Stimulated activated CD8-positive, alpha-beta memory T cell treated with anti-CD3 and anti-CD28 coated beads, Interleukin-12 subunit alpha, Interleukin-12 subunit beta, amount 100 ng/mL, for 1 hour (primary cell): ENCODE measurements at places on chromosomes 11 and 22.
A peak's percentile ranks its signal among the peaks of the same experiment; 100 is the strongest.

GRCh38 chr11:60895687-60896086, 10.7 kb downstream of the PRPF19 start:
- no peak for DNase-seq

DNA sequence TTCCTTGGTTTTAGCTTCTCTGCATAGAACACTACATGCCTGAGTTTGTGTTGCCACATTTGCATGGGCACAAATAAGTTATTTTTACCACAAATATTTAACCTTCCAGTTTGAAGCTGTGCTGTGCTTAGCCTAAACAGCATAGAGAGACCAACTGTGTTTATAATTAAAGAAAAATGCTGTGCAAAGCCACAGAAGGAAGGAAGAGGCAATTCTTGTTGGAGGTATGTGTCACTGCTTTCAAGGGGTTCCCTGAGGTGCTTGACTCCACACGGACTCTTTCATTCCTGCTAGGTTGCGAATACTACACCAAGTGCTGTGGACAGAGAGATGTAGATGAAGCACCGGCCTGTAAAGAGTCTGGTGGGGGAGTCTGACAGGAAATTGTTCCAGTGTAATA, 47.6 kb upstream of the OLFML1 start:
- DNase-seq = no peak

DNA sequence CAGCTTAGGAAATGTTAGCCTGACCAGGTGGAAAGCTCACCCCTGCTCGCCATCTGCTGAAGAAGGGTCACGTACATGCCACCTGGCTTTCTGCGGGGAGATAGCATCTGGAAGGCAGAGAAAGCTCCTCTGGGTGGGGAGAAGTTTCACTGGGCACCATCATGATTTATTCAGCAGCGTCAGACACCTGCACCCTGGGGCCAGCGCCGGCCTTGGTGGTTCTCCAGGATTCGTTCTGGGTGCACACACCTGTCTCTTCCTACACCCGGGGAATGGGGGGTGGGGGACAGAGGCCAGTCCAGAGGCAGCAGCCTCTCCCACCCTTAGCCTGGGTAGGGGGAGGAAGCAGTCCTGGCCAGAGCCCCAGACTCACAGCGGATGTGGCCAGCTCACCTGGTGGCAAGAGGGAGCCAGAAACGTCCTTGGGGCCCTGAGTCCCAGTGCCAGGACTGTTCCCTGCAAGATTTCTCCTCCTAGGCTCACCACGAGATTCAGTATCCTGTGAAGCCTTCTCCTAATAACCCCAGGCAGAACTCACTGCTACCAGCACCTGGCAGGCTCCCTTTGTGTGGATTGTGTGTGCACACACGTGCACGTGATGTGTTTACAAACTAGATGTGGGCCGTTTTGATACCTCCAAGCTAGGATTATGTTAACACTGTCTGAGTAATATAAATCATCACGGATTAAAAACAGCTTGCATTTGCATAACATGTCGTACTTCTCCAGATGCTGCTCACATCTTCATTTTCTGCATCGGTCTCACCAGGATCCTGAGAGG, 17.3 kb upstream of the RASD2 start:
- DNase-seq = no peak

GRCh38 chr11:31301549-31302510, 67.7 kb downstream of the DCDC1 start:
- DNase-seq = no peak

DNA sequence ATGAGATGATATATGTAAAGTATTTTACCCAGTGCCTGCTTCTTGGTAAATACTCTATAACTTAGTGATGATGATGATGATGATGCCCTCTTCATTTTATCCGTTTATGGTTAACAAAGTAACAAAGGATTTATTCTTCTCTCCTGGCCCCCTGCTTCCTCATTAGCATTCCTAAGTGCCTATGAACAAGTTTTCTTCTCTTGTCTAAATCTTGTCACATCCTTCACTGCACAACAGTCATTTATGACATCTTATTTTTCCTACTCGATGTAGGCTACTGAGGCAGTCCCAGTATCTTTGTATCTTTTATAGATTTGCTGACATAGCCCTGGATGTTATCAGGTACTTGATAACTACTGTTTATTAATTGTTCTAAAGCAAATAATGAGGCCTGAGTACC, 754.4 kb upstream of the ARHGAP42 start:
- no peak for DNase-seq

GRCh38 chr11:128845334-128845780, 21.7 kb downstream of the KCNJ1 start:
- no peak for DNase-seq

DNA sequence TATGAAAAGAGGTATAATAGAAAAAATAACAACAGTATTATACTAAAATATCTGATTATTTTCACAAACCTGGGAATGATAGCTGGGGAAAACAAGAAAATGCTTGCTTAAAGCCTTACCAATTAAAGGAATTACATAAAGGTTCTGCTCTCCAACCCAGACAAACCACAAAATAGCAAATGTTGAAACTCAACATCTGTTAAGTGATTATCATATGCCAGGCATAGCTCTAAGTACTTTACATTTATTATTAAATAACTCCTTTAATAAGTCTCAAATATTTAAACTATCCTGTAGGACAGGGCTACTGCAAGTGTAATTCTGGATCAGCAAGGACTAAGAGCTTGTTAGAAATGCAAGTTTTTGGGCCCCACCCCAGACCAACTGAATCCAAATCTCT, 20.1 kb downstream of the OR10A6 start:
- DNase-seq = no peak

GRCh38 chr11:43984519-43985385, 42.3 kb downstream of the C11orf96 start:
- no peak for DNase-seq

DNA sequence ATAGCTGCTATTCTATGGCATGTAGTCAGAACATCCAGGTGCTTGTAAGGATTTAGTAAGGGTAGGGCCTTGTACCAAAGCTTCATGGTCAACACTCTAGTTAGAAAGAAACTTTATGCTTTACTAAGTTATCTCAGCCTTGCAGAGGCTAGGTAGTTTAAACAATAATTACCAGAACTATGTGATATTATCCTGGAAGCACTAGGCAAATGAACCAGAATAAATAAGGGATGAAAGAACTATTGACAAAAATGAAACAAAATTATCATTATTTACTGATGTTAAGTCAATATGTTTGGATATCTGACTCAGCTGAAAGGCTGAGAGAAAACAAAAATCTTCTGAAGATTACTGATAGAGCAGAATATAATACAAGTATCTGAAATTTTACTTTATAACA, 1089.1 kb upstream of the RAG2 start:
- no peak for DNase-seq

GRCh38 chr22:44599084-44599483, 101.1 kb upstream of the RTL6 start:
- DNase-seq = no peak

DNA sequence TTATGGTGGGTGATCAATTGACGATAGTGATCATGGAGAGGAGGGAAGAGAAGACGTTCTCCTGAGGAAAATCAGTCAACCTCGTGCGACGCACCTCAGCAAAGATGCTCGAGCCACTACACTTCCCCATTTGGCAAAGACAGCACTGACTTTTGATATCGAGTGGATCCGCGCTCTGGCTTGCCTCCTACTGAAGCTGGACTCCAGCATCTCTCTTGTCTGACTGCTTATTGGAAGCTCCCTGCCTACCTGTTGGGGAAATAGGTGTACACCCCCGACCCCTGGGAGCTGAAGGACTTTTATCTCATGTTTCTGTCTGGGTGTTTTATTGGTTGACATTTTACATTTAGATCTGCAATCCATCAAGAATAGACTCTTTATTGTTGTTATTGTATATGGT, 476.8 kb upstream of the B3GAT1 start:
- no peak for DNase-seq

DNA sequence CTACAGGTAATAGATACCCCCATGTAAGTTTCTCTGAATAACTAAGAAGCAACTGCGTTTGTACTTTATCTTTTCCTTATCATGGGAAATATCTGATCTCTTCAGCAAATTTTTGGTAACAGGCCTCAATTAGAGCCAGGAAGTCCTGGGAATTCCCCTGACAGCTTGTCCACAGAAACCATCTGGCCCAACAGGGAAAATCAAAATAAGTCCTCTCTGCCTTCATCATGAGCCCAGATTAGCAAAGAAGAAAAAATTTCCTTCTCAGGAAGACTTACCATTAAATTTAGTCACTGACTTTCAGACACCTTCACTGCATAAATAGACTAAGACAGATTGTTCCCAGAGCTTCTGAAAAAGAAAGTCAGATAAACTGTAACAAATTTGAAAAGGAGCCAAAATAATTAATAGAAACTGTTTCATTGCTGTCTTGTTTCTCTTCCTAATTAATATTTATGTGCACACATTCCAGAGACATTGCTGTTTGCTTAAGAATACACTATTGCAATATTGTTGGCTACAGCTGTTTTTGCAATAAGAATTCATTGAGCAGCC, 278.1 kb upstream of the FAT3 start:
- no peak for DNase-seq

- DNase-seq = no peak
These were observed 3.6 kb downstream of the CCDC85B start for GRCh38 chr11:65894034-65894591.

GRCh38 chr11:67060111-67060522, 3.5 kb downstream of the RHOD start:
- no peak for DNase-seq

- DNase-seq = no peak
These were observed 52.1 kb downstream of the NTM start for GRCh38 chr11:131422496-131422895.

GRCh38 chr11:34508524-34508923, 5.1 kb downstream of the ELF5 start:
- DNase-seq = no peak

DNA sequence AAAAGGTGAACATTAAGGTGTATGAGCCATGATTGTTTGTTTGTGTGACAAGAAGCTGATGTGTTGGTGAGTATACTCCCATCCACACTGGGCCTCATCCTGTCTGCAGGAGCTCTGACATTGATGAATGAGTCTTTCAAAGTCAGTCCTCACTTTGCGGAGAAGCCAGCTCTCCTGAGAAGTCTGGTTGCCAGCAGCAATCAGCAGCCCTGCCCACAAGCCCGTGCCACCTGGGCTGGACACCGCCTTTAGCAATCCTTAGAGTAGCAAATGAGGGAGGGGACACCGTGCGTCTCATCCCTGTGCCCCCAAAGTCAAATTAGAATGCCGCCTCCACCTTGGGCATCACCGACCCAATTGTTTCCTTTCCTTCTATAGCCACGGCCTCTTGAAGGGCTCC, 174.8 kb upstream of the NECTIN1 start:
- no peak for DNase-seq

DNA sequence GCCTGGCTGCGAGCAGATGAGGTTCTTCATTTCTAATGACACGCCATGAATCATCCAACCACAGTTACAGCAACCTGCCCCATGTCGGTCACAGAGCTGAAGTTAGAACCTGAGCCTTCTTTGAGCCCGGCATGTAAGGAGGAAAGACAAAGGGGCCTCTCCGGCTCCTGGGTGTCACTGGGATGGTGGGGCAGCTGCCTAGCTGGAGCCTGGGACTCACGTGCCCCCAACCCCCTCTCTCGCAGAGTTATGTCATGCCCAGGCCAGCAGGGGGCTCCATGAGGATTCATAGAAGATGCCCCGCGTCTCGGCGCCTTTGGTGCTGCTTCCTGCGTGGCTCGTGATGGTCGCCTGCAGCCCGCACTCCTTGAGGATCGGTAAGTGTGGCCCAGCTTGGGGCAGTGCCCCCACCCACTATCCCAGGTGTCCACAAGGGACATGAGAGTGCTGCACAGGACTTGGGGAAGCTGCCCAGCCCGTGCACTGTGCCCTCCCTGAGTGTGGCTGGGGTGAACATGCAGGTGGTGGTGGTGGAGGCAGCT, 148.5 kb downstream of the GRIK4 start:
- DNase-seq = no peak

- no peak for DNase-seq
These were observed 1.7 kb upstream of the TXNRD2 start for GRCh38 chr22:19943082-19944026.

GRCh38 chr11:93467054-93467453, 76.1 kb downstream of the SMCO4 start:
- DNase-seq = no peak

DNA sequence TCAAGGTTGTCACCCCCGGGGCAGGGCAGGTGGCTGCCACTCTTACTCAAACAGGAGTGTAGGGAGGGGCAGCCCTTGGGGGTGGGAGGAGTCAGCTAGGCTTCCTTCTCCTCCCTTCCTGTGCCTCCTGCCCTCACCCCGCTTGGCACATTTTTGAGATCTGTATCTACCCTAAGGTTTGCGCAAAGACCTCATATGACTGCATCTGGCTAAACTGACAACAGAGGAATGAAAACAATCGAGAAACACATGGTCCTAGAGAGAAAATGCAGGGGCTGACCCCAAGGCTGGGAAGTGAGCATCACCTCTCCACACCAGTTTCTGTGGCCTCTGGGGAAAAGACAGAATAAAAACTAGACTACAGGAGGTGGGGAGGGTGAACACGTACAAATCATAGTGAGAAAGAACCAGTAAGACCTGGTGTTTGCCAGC, 28.1 kb downstream of the IGSF9B start:
- peak; percentile 44 for DNase-seq

- DNase-seq = no peak
These were observed at the start of gene MMP3 for GRCh38 chr11:102843489-102843888. MMP3 (minus strand) TSS chr11:102843609; CDS start chr11:102843546, 63 bp downstream.

DNA sequence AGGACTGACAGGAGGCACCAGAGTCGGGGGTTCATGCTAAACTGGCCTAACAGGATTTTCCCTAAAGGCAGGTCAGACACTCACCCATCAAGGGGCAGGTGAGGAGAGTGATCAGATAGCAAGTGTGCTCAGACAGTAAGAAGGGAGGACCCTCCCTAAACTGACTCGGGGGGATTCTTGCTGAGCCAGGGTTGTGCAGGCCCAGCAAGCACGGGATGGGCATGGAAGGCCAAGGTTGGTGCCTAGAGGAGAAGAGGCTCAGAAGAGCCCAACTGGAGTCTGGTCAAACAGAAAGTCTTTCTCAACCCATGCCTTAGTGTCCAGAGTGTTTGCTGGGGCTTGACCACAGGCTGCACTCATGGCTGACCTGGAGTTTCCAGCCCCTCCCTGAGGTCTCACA, 6.2 kb upstream of the APOL1 start:
- no peak for DNase-seq

DNA sequence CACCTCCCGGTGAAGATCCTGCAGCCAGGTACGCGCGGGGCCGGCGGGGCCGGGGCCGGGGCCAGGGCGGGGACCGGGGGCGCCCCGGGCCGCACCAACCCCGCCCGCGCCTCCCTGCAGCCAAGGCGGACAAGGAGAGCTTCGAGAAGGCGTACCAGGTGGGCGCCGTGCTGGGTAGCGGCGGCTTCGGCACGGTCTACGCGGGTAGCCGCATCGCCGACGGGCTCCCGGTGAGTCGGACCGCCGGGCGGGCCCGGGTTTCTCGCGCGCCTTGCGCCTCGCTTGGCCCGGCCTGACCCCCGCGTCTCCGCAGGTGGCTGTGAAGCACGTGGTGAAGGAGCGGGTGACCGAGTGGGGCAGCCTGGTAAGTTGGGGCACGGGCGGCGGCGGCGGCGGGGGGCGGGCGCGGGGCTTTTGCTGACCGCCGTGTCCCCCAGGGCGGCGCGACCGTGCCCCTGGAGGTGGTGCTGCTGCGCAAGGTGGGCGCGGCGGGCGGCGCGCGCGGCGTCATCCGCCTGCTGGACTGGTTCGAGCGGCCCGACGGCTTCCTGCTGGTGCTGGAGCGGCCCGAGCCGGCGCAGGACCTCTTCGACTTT, 531 bp downstream of the PIM3 start:
- DNase-seq = no peak

GRCh38 chr11:27976262-27976661, 131.7 kb downstream of the KIF18A start:
- no peak for DNase-seq

GRCh38 chr11:106625566-106625965, 392.7 kb downstream of the GUCY1A2 start:
- no peak for DNase-seq
